ENCODE measurements at places on chromosomes 6 and 20.

- DNase-seq: no peak
These were observed 84.7 kb upstream of the GCM1 start for GRCh38 chr6:53233309-53233708.

DNA sequence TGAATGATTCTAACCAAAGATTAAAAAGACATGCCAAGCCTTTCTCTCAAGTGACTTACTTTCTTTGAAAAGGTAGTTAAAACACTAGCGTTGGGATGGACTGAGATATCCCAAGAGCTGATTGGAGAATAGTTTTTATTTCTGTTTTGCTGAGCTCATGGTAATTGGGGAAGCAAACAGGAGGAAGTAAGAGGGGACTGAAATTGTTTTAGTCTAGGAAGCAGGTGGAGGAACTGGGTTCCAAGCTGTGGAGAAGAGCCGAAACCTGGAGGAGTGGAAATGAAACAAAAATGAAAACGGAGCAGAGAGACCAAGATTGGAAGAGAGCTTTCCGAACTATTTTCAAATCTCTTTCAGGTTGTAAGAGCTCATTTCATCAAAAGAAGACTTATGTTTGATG lies 59.9 kb upstream of the TENT5A start:
- no peak for DNase-seq

- DNase-seq: no peak
These were observed 61.9 kb downstream of the CNKSR3 start for GRCh38 chr6:154448448-154449096.

DNA sequence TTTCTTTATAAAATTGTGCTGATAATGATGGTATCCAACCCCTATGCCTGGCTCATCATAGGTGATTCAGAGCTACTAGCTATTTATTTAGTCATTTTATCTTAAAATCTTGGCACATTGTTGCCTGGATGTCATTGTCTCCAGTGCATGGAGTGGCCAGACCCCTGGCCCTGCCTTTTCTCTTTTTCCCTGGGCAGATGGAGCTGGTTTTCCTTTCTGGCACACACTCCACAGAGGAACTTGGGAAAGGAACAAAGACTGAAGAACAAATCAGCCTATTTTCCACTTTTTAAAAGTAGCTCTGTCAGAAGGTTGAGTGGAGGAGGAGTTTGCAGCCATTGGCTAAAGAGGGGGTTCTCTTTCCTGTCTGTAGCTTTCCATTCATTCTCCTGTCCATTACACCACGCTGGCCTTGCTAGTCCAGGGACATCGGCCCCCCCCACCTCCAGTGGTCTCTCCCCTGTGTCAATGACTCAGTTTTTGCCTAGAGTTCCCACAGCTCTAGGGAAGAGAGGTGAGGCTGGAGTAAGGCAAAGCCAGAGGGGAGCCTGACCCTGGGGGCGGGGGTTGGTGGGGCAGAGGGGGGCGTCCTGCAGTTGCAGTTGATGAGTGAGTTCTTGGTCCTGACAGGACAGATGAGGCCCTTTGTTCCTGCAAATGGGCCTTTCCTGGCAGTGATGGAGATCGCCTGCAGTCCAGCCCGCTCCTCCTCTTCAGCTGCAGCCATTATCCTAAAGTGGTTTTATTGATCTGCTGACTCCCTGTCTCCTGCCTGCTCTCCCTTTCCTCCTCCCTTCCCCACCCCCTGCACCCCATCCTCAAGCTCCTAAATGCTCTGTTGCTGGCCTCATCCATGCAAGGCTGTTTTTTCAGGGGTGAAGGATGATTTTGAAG lies 774.5 kb downstream of the DHX35 start:
- DNase-seq: no peak

DNA sequence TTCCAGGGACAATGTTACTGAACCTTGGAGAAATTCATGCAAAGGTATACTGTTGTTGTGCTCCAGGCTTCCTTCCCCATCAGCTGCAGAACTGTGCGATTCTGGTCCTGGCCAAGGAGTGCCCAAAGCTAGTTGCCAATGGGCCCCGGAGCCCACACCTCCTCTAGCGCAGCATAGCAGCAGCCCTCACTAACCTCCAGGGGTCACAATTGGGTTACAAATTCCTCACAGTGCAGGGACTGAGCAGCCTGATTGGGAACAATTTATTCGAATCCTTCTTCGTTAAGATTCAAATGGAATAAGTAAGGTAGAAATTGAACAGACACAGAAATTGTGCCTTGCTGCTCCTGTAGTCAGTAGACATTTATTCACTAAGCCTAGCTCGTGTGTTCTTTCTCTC lies 284.9 kb downstream of the PRKN start:
- no peak for DNase-seq

DNA sequence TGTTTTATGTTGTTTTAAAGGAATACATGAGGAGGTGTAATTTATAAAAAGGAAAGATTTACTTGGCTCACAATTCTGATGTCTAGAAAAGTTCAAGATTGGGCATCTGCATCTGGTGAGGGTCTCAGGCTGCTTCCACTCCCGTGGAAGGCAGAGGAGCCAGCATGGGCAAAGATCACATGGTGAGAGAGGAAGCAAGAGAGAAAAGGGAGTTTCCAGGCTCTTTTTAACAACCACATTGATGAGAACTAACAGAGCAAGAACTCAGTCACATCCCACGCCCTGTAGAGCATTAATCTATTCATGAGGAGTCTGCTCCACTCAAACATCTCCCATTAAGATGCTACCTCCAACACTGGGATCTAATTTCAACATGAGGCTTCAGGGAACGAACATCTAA lies 1666.3 kb downstream of the HACE1 start:
- DNase-seq: no peak

DNA sequence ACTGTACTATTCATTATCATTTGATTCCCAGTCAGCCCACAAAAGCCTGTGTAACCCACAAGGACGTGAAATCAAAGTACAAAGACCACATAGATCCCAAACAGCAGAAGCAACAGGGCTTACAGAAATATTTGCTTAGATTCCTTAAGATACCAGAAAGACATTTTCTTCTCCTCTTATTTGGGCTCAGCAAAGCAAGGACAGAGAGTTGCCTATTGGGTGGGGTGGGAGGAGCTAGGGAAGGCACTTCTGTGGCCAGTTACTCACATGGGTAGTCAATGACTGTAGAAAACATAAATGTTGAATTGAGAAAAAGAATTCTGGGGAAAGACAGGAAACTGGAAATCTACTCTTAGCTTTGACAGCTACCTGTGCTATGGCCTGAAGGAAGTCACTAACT lies 19.8 kb downstream of the PDE7B start:
- DNase-seq: no peak

- no peak for DNase-seq
These were observed 8.8 kb downstream of the SLC22A16 start for GRCh38 chr6:110467566-110468140.

- DNase-seq: no peak
These were observed 241.8 kb upstream of the FOXQ1 start for GRCh38 chr6:1070085-1070521.

- DNase-seq: no peak
These were observed 16.8 kb upstream of the ARID1B start for GRCh38 chr6:156760377-156760776.

DNA sequence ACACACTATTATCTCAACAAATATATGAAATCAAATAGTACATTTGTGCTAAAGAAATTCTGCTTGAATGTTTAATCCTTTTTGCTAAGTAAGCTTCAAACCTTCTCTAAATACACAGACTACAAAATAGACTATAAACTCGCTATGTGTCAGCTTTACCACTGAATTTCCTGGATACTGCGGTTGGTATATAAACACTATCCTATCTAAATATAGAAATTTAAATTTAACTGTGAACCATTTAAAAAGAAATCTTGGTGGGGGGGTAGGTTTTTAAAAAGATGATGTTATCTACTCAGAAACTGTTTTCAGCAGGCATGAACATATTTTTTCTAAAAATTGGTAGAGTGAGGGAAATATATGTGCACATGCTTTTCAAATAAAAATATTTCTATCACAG lies 306.5 kb upstream of the RUNX2 start:
- DNase-seq: peak; percentile 44

GRCh38 chr6:169472786-169473416 lies 219.3 kb upstream of the THBS2 start:
- no peak for DNase-seq

DNA sequence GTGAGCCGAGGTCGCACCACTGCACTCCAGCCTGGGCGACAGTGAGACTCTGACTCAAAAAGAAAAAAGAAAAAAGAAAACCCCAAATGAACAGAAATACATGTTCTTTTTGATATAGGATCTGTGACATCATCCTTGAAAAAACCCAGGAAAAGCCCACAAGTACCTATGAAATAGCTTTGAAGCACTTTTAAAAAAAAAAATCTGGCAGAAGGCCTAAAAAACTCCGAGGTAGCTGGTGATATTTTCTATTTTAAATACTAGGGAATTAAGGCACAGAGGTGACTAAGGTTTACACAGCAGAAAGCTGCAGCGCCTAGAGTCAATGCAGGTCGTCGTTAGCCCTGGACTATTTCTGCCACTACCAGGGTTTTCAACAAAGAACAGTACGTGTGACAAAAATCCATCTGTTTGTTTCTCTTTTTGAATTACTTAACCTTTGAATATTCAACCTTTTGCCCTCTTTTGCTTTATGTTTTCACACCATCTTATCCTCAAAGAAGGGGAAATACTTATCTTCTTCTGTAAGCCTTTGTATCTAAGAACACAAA lies 39.4 kb upstream of the EEF1A1 start:
- no peak for DNase-seq

DNA sequence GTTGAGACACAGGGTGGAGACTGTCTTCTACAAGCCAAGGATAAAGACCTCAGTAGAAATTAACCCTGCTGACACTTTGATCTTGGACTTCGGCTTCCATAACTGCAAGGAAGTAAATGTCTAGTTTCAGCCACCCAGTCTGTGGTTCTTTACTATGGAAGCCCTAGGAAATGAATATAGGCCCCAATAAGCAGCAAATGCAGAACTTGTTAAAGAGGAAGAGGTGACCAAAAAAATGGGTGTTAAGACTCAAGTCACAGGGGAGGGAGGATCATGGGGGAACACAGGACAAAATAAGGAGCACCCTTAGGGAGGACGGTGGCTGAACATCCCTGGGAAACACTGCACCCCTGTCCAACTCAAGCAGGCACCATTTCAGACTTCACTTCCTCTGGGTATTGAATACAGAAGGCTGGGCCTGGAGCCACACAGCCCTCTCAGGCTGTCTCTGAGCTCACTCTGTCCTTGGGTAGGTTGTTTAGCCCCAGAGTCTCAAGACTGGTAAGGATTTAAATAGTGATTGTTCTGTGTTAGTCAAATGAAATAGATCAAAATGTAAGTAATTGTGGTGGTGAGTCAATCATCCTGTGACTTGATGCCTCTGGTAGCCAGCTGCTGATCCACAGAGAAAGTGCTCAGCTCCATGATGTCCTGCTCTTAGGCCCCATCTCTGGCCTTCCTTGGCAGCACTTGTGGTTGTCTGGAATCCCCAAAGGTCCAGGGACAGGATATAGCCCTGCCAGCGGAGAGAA lies 30.5 kb upstream of the SIRPD start:
- DNase-seq: peak; percentile 3

DNA sequence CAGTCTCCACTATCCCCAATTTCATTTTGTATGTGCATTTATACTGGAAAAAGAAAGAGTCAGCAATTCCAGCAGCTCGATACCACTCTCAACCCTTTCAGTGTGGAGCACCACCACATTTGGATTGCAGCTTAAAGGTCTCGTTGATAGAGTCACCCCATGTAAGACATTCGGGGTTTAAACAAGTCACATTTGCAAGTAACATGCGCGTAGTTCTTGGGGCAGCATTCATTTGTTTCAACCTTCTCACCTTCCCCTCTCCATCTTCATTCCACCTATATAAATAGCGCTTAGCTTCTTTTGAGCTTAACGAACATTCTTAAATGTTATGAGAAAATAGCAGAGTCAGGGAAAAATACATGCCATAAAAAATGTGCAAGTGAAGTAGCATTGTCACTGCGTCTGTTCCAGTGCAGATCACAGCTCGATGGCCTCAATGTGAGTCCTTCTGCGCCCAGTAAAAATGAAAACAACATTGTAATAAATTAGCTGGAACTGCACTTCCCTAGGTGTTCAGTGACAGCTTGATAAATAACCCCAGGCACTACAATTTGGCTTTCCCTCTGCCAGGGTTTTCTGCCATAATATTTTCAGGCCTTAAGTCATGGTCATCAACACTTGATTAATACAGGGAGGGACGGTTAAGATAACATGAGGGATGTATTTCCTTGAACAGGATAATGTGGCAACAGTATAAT lies 737.8 kb upstream of the NRSN1 start:
- DNase-seq: no peak

DNA sequence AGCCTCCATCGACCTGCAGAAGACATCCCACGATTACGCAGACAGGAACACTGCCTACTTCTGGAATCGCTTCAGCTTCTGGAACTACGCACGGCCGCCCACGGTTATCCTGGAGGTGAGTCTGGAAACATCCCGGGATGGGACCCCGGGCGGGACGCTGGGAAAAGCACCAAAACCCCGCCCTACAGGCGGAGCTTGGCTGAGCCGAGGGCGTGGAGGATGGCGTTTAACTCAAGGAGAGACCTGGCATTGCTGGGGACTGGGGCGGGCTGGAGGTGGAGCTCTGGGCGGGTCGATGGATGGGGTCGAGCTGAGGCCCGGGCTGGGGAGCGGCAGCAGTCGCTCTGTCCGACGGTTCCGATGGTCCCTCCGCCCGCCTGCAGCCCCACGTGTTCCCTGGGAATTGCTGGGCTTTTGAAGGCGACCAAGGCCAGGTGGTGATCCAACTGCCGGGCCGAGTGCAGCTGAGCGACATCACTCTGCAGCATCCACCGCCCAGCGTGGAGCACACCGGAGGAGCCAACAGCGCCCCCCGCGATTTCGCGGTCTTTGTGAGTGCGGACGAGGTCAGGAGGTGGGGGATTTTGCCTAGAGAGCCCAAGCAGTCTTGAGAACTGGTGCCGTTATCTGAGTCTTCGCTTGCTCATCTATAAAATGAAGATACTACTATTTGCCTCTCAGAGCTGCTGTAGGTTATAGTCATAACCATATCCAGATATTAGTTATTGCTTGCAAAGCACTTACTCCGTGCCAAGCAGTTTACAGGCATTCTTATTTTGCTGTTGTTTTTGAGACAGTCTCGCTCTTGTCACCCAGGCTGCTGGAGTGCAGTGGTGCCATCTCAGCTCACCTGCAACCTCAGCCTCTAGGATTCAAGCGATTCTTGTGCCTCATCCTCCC lies 3.8 kb downstream of the SPAG4 start:
- DNase-seq: peak; percentile 71

- no peak for DNase-seq
These were observed 18.2 kb upstream of the POLR1H start for GRCh38 chr6:30042914-30043313.

GRCh38 chr20:63434599-63435378 lies 37.7 kb downstream of the KCNQ2 start:
- peak; percentile 78 for DNase-seq
